Stimulated activated CD8-positive, alpha-beta memory T cell treated with anti-CD3 and anti-CD28 coated beads, Interleukin-4, amount 100 ng/mL, for 4 hours (primary cell): ENCODE measurements at places on chromosomes 5 and 9.

- no peak for DNase-seq
These were observed 3.7 kb upstream of the LCN2 start for GRCh38 chr9:128145536-128145935.

- no peak for DNase-seq
These were observed at the start of gene SPATA6L for GRCh38 chr9:4666042-4666699. Gene SPATA6L (minus strand): TSS chr9:4666480. CDS start chr9:4666250, 230 bp downstream.

DNA sequence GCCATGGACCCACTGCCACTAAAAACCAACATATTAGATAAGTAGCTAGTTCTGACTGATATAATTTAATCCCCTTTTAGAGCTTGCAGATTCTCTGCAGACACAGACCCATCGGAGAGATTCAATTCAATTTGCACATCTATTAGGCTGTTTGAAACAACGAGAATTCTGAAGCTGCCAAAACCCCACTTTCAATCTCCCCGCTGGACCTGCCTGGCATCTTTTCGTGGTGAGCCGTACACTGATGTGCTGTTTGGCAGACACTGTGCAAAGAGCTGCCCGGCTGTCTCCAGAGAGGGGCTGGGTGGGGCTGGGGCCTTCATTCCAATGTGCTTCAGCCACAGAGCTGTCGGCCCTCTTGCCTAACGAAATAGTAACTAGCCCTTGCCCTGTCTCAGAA, 42.1 kb upstream of the FAM240B start:
- no peak for DNase-seq

- no peak for DNase-seq
These were observed 12.1 kb downstream of the C9orf40 start for GRCh38 chr9:74940600-74940999.

GRCh38 chr9:95018099-95018936, 291.8 kb downstream of the AOPEP start:
- no peak for DNase-seq

DNA sequence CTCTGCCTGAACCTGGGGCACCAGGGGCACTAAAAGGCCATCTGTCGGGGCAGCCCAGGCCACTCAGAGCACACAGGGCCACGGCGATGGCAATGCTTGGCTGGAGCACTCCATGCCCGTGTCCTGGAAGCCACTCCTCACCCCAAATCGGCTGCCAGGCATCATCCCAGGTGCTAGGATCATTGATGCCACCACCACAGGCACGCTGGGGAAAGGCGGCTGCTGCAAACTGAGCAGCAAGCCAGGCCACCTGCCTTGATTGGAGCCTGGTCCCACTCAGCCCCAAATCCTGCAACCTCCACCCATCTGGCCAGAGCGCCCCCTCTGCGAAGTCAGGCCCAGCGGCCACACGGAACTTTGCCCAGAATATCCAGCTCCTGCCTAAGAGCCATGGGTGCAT, 67.8 kb downstream of the DEPDC1B start:
- DNase-seq, result no peak

GRCh38 chr5:134724872-134725271, 13.5 kb upstream of the CAMLG start:
- DNase-seq, result no peak

GRCh38 chr9:4572184-4572826, 82.0 kb downstream of the SLC1A1 start:
- no peak for DNase-seq

- no peak for DNase-seq
These were observed 691.2 kb upstream of the CDH6 start for GRCh38 chr5:30502277-30502676.

- no peak for DNase-seq
These were observed 40.1 kb upstream of the GLIS3 start for GRCh38 chr9:4339836-4340560.

- no peak for DNase-seq
These were observed 80.0 kb downstream of the TMEM215 start for GRCh38 chr9:32863291-32863690.

- DNase-seq, result no peak
These were observed 130.0 kb downstream of the COL23A1 start for GRCh38 chr5:178460174-178460573.

- DNase-seq, result no peak
These were observed 139.6 kb downstream of the SMARCA2 start for GRCh38 chr9:2154731-2155130.

- no peak for DNase-seq
These were observed 123.1 kb upstream of the PJA2 start for GRCh38 chr5:109532773-109533364.

DNA sequence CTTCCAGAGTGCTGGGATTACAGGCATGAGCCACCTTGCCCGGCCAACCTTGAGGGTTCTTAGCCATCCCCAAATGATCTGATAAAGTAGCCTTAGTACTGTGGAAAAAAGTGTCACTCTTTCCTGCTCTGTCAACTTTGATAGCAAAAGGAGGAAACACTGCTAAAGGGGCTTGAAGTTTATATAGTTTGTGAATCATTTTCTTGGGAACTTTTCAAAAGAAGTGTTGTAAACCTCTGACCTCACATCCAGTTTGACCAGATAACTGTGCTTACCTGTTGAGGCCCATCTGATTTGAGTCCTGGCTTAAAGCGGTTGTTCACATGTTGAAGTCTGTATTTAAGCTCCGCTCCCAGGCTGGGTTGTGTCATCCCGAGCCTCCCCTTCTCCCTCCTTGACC, 303.3 kb downstream of the DOCK8 start:
- DNase-seq, result no peak

DNA sequence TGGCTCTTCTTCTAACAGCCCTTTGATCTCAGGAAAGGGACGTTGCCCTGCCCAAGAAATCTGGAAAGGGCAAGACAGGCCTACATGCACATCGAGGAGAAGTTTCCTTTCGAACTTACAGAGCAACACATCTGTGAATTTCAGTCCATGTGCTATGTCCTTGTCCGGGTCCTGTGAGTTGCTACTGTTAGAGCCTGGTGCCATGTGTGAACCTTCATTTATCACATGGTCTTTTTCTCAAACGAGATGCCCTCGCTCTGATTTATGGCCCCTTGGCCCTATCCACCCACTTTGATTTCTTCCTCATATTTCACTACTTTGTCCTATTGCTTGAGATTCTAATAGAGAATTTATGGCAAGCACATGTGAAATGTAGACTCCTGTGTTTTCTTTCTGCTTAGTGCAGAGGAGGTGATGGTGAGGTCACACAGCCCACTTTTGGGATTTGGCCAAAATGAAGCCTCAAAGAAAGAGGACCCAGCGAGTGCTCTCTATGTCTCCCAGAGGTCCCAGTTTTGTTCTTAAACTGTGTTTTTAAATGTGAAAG, 153.1 kb downstream of the SNCAIP start:
- DNase-seq, result no peak

- no peak for DNase-seq
These were observed 1040.3 kb downstream of the TLE1 start for GRCh38 chr9:80649001-80649420.

GRCh38 chr5:164422400-164422799, 917.0 kb downstream of the MAT2B start:
- DNase-seq, result no peak

DNA sequence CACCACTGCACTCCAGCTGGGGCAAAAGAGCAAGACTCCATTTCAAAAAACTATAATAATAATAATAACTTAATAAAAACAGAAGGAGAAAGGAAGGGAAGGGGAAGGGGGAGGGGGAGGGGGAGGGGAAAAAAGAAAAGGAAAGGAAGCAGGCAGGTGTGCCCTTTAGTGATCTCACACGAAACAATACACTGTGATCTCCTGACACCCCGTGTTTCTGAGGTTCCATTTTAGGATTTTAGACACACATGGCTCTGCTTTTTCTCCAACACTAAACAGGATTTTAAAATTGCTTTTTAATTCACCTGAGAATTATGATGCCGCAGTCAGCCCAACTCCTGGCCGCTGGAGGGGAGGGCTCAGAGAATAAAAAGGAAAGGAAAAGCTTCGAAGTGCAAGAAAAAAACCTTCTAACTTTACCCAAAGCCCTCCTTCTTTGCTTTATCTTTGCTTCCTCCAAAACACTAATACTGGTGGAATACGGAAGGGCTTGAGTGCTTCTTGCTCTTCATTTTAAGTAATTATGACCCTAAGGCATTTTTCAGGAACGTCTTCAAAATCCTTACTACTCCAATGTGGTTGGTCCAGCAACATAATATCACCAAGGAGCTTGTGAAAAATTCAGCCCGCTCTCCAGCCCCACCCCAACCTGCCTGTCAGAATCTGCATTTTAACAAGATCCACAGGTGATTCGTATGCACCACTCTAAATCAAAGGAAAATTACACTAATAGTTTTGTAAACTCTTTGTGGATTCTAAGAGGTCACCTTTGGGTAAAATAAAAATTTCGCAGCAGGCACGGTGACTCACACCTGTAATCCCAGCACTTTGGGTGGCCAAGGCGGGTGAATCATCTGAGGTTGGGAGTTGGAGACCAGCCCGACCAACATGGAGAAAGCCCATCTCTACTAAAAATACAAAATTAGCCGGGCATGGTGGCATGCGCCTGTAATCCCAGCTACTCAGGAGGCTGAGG, 66.0 kb downstream of the MYO10 start:
- DNase-seq, result no peak

DNA sequence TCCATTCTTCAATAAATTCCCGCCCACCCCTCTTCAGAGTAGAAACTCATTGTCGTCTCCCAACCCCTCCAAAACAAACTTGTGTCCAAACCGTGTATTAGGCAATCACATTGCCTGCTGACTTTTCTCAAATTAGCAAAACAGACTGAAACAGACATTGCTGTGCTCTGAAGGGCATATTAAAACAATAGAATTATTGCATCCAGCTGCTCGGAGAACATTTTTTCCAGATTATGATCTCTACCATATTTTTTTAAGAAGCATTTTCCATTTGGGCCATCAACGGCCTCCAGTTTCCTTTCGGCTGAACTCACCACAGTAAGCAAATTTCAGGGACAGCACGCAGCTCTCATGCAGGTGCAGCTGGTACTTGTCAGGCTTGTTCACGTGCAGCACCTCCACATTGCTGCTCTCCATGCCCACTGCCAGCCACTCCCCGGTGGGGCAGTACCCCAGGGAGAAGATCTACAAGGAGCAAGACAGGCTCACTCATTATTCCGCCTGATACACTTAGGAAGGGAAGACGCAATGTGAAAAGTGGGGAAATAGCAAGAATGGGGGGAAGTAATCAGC, 104.1 kb downstream of the TLE1 start:
- no peak for DNase-seq

GRCh38 chr5:152125661-152126205, 201.1 kb upstream of the GLRA1 start:
- DNase-seq, result no peak

- no peak for DNase-seq
These were observed 279.2 kb upstream of the NREP start for GRCh38 chr5:112036206-112036605.

GRCh38 chr5:122844136-122844909, 1.1 kb upstream of the SNX24 start:
- no peak for DNase-seq

DNA sequence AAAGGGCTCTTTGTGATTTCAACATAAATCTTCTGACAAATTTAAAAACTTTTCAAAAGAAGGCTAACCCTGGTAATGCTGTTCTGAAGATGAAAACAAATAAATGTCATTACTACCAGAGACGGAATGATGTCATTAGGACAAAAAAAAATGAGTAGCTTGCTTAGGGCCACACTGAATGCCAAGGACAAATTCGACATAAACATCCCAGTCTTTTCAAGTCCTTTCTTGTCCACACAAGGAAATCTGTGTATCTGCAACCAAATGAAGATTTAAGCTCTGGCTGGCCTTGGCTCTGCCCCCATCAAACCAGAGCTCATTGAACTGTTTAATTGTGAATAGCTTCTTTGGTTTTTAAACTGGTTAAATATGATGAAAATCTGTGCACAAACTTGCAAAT, 592.7 kb downstream of the TLE1 start:
- DNase-seq, result no peak

- no peak for DNase-seq
These were observed 17.1 kb downstream of the LVRN start for GRCh38 chr5:115979201-115980041.

- DNase-seq, result no peak
These were observed 236.4 kb upstream of the DAB2 start for GRCh38 chr5:39661026-39661779.

GRCh38 chr9:106771608-106772007, 91.4 kb upstream of the ZNF462 start:
- no peak for DNase-seq

GRCh38 chr5:40220260-40220659, 459.5 kb upstream of the PTGER4 start:
- no peak for DNase-seq

- DNase-seq, result no peak
These were observed 20.8 kb downstream of the PAPPA start for GRCh38 chr9:116174347-116174746.

DNA sequence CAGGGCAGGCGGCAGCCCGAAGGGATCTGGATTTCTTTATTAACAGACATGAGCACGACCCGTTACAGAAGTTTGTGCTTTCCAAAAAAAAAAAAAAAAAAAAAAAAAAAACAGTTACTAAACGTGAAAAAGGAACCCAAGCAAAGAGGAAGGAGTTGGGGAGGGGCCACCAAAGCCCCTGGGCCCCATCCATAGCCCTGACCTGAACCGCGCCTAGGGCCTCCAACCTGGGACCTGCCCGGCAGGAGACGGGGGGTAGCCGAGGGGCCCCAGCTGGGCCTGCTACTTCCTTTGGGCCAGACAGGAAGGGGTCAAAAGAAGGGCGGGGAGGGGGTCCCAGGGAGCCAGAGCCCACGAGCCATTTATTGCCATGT, 10.0 kb downstream of the PRR7 start:
- DNase-seq, result no peak

DNA sequence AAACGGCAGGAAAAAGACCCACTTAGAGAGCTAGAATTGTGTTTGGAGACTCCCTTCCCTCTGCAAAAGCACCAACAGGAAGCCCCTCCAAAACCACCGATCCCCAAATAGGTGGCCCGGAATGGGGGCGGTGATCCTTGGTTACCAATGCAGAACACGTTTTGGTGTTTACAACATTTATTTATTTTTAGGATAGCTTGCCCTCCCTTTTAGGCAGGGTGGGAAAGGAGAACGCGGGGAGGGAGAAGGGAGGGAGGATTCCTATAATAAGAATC, 579 bp upstream of the NTRK2 start:
- no peak for DNase-seq

DNA sequence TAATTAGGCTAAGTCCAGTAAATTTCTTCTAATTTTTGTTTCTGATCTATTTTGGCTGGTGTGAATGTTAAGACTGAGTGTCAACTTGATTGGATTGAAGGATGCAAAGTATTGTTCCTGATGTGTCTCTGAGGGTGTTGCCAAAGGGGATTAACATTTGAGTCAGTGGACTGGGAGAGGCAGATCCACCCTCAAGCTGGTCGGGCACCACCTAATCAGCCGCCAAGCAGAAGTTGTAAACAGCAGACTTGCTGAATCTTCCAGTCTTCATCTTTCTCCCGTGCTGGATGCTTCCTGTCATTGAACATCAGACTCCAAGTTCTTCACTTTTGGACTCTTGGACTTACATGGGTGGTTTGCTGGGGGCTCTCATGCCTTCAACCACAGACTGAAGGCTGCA, 21.4 kb upstream of the MLLT3 start:
- no peak for DNase-seq

- DNase-seq, result no peak
These were observed 351.2 kb downstream of the SH3GL2 start for GRCh38 chr9:17930071-17930470.
